Vagina (tissue), 2 donors: ENCODE measurements at places on chromosomes 13 and 19.

- DNase-seq = no peak
Observed at GRCh38 chr19:2629491-2630351, 72.8 kb downstream of the GNG7 start.

- DNase-seq = no peak
Observed at GRCh38 chr13:40665126-40666044, 1.1 kb downstream of the FOXO1 start.

GRCh38 chr19:49771674-49772139 lies 4.9 kb downstream of the AP2A1 start:
- DNase-seq = no peak

DNA sequence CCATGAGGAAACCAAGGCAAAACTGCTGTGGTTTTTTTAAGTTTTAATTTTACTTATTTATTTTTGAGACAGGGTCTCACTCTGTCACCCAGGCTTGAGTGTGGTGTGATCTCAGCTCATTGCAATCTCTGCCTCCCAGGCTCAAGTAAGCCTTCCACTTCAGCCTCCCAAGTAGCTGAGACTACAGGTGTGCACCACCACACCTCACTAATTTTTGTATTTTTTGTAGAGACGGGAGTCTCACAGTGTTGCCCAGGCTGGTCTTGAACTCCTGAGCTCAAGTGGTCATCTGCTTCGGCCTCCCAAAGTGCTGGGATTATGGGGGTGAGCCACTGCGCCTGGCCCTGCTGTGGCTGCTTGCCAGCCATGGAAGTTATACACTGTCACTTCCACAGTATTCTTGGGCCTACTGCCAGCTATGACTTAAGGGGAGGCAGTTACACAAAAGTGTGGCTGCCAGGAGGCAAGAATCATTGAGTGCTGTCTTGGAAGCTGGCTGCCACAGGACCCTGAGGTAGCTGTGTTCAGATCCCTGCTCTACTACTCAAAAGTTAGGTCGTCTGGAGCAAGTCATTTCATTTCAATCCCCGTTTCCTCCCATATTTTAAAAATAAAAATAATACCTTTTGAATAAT lies 12.7 kb downstream of the FARP1 start:
- no peak for DNase-seq

GRCh38 chr19:34230820-34231219 lies 23.5 kb upstream of the GARRE1 start:
- DNase-seq = no peak

GRCh38 chr19:55119053-55119452 lies 1.6 kb upstream of the PPP1R12C start:
- DNase-seq = no peak

- DNase-seq = peak; percentile 84
Observed at GRCh38 chr19:35168196-35168595, 13.7 kb downstream of the FXYD5 start.

- no peak for DNase-seq
Observed at GRCh38 chr19:45418802-45419201, 4.9 kb downstream of the ERCC1 start.

- no peak for DNase-seq
Observed at GRCh38 chr19:50383001-50383851, 921 bp upstream of the POLD1 start.

DNA sequence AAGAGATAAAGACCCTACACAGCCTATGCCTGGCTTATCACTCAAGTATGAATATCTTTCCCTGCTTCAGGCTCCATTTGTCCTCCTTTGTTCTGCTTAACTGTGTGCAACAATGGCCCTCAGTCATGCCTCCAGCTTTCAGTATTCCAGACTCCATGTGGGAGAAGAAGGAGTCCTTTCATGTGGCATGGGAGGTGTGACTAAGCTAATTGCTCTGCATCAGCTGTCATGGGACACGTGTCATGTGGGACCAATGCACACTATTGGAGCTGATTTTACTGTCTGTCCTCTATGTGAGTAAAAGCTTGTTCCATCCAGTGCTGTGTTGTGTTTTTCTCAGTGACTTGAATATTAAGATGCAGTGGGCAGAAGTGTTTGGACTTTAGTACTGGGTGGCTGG lies 1198.3 kb downstream of the OLFM4 start:
- no peak for DNase-seq

DNA sequence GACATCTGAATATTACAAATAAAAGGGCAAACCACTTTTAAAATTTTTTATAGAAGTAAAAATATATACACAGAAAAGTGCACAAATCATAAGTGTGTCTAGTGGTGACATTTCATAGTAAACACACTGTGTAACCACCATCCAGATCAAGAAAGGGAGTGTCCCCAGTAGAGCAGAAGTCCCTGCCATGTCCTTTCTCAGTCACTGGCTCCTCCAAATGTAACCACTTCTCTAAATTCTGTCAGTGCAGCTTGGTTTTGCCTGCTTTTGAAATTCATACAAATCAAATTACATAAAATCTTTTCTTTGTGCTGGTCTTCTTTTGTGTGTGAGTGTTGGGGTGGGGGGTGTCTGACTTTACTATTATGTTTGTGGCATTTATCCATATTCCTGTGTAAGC lies 116.5 kb downstream of the RBM26 start:
- DNase-seq = no peak

GRCh38 chr19:5287066-5287465 lies 53.5 kb downstream of the PTPRS start:
- no peak for DNase-seq

GRCh38 chr13:65677906-65678305 lies 1552.2 kb downstream of the PCDH9 start:
- no peak for DNase-seq

DNA sequence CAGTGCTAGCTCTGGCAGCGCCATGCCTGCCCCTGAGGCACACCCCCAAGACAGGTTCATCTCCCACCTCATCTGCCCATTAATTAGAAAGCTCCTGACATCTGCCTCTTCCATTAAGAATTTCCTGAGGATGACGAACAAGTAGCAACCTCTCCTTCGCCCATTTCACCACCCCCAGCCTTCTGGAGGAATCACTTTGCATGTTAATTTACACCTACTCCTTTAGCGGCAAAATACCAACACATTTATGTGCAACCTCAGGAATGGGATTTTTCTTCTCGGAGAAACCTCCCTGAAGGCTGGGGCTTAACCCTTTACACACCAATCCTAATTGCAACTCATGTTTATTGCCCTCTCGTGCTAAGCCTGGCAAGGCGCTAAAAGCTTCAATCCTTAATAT lies 13.8 kb downstream of the SLC7A1 start:
- no peak for DNase-seq

GRCh38 chr19:5147074-5147977 lies 178.4 kb downstream of the KDM4B start:
- no peak for DNase-seq

- DNase-seq = no peak
Observed at GRCh38 chr13:97301382-97302095, 79.4 kb downstream of the MBNL2 start.

- no peak for DNase-seq
Observed at GRCh38 chr19:42473686-42474085, 30.9 kb upstream of the CXCL17 start.

DNA sequence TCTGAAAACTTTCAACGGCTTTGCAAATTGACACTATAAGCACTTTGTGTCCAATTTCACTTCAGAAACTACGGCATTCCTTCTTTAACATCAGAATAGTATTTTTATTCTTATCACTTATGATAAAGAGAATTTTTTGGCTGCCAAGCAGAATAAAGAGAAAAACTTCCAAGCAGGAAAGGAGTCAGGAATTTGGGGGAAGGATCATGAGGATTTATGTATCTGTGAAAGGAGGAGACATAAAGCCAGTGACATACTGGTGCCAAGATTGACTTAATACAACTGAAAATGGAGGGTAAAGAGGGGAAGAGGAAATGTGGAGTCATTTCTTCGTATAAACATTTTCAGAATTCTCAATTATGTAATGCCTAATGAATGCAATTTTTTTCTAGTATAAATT lies 94.7 kb downstream of the RBM26 start:
- DNase-seq = no peak

- DNase-seq = no peak
Observed at GRCh38 chr19:56972291-56972841, 131.8 kb upstream of the PEG3 start.

DNA sequence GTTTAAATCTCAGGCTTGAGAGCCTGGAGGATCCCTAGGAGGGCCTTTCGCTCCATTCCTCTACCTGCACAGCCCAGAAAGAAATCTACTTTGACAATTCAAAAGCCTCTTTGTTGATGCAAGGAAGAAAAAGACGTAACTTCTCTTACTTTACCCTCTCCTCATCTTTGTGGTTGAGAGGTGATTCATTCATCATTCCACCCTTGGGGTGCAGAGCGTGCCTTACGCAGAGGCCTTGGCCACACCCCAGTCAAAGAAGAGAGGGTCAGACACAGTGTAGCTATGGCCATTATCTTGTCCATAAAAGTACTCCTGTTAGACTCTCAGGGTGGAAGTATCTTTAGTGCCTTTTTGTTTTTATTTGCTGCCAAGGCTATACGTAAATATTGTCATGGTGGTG lies 184.0 kb downstream of the IRS2 start:
- no peak for DNase-seq

DNA sequence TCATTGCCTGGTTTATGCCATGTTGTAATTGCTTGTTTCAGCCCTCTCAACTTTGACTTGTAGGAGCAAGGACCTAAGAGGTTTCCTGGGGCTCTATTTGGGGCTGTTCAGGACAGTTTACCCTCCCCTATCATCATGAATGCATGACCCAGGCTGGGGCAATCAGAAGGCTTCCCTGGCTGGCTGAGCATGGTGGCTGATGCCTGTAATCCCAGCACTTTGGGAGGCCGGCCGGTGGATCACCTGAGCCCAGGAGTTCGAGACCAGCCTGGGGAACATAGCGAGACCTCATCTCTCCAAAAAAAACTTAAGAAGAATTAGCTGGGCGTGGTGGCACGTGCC lies 6.1 kb upstream of the LSM4 start:
- no peak for DNase-seq

- no peak for DNase-seq
Observed at GRCh38 chr19:52451241-52451640, 2.1 kb upstream of the ZNF578 start.

- no peak for DNase-seq
Observed at GRCh38 chr13:45367358-45367757, 26.4 kb upstream of the TPT1 start.

- no peak for DNase-seq
Observed at GRCh38 chr13:31765138-31765785, 25.9 kb downstream of the RXFP2 start.

GRCh38 chr13:68007576-68007975 lies 777.4 kb upstream of the PCDH9 start:
- no peak for DNase-seq

- DNase-seq = no peak
Observed at GRCh38 chr19:51772977-51773376, 12.0 kb downstream of the FPR2 start.

- no peak for DNase-seq
Observed at GRCh38 chr19:44684892-44685863, 13.8 kb upstream of the CEACAM16 start.

- no peak for DNase-seq
Observed at GRCh38 chr19:57477191-57478008, at the start of gene ZNF772. Gene ZNF772 (minus strand): TSS chr19:57477566. CDS start chr19:57477309, 257 bp downstream.

DNA sequence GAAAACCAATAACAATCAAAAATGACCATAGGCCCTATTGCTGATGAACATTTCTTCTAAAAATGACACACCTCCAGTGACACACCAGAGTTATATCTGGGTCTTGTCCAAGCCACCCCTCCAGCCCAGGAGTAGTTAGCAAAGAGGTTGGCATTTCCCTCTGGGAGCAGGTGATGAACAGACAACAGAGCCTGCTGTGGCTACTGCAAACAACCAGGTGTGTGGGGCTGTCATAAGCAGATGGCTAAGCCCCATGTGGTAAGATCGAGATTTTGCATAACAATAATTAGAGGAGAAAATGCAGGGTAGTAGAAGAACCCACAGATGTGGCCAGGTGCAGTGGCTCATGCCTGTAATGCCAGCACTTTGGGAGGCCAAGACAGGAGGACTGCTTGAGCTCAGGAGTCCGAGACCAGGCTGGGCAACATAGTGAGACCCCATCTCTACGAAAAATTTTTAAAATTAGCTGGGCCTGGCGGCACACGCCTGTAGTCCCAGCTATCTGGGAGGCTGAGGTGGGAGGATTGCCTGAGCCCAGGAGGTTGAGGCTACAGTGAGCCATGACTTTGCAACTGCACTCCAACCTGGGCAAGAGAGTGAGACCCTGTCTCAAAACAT lies 5.0 kb downstream of the XRCC1 start:
- no peak for DNase-seq

DNA sequence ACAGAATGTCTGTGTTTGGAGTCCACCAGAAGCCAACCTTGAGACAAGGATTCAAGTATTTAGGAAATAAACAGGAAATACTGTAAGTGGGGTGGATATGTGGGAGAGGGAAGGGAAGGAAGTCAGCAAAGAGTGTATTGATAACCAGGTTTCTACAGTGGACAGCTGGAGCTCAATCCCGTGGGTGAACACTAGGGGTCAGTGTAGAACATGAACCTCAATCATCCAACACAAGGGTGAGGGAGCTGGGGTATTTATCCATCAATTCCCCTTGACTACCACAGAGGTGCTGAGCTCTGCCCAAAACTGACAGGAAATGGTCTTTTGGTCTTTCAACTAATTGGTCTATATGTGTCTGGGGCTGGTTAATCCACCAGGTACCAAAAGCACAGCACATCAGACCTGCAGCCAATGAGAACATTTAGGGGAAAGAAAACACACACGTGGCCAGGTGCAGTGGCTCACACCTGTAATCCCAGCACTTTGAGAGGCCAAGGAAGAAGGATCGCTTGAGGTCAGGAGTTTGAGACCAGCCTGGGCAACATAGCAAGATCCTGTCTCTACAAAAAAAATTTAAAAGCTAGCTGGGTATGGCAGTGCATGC lies 5.6 kb upstream of the SYDE1 start:
- DNase-seq = no peak

- DNase-seq = no peak
Observed at GRCh38 chr19:10289836-10290356, at the start of gene ICAM5. Gene ICAM5 (plus strand): TSS chr19:10289952. CDS start chr19:10290044, 92 bp downstream.
